Thoracic aorta (tissue), 2 donors: ENCODE measurements at places on chromosomes 4 and X. TPM values are rescaled to one million over a fixed set of nuclear protein-coding genes. Genes with fewer than 3 reads are reported as not detected.

DNA sequence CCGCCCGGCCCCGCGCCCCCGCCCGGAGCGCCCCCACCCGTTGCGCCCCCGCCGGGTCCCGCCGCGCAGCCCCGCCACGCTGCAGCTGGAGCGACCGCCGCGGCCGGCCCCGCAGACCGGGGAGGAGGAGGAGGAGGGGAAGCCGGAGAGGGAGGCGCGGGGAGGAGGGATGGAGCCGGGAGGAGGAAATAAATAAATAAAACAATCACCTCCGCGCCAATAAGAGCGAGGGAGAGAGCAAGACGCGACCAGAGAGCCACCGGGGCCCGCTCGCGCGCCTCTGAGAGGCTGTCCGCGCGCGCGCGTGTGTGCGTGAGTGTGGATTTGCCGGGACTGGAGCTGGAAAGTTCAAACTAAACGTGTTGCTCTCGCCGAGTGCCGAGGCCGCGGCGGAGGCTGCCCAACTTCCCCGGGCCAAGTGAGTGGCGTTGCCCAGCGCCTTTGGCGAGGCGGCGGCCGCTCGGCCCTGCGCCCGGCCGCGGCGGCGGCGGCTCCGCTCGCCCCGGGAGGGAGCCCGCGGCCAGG lies 2184.4 kb upstream of the TENM3 start:
- H3K27ac ChIP-seq: no peak overlapping the region
- H3K36me3 ChIP-seq: no peaks in the 10 kb centered on the region
- no peaks in the 10 kb centered on the region for H3K27me3 ChIP-seq
- no peak for DNase-seq

DNA sequence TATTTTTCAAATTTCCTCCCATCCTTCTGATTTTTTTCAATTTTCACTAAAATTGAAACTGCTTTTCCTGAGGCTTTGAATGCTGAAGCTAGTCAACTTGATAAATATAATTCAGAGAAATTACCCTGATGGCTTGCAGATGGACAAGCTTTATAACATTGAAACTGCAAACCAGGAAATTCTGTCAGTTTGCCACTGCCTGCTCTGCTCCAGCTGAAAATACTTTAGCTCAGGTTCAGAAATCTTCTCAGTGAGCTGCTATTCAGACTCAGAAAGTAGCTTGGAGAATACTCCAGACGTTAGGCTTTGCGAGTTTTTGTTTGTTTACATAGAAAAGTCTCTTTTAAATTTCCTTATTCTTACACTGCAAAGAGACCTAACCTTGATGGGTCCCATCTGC lies 1574.7 kb downstream of the STIM2 start:
- H3K36me3 ChIP-seq: no peaks in the 10 kb centered on the region
- no peak overlapping the region for H3K4me3 ChIP-seq
- no peaks in the 10 kb centered on the region for H3K4me1 ChIP-seq
- no peak for DNase-seq

- H3K27ac ChIP-seq: no peak overlapping the region
- no peaks in the 10 kb centered on the region for H3K4me1 ChIP-seq
- no peak overlapping the region for H3K4me3 ChIP-seq
- no peak for DNase-seq
- no peaks in the 10 kb centered on the region for H3K36me3 ChIP-seq
These were observed 179.1 kb downstream of the GC start for GRCh38 chr4:71604785-71605184.

DNA sequence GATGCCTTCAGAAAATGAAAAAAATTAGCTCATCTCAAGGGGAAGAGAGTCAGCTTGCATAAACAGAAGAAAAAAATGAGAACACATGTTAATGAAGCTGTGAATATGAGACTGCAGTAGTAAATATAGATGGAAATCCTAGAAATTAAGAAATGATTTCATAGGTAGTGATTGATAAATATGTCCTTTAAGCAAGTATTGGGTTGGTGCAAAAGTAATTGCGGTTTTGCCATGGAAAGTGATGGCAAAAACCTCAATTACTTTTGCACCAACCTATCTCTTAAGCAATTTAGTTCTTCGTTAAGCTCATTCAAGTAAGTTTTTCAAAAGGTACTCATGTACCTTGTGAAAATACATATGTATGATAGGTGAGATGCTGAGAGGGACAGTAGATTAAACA lies 400.9 kb downstream of the SH2D1A start:
- H3K36me3 ChIP-seq: no peaks in the 10 kb centered on the region
- no peak overlapping the region for H3K27ac ChIP-seq
- H3K4me3 ChIP-seq: no peak overlapping the region
- H3K27me3 ChIP-seq: no peaks in the 10 kb centered on the region

- no peak for DNase-seq
- H3K4me1 ChIP-seq: no peaks in the 10 kb centered on the region
- H3K27me3 ChIP-seq: no peaks in the 10 kb centered on the region
- no peak overlapping the region for H3K27ac ChIP-seq
These were observed 38.7 kb downstream of the CCSER1 start for GRCh38 chr4:90165883-90166282.

- no peaks in the 10 kb centered on the region for H3K4me1 ChIP-seq
- no peaks in the 10 kb centered on the region for H3K27me3 ChIP-seq
These were observed 40.2 kb upstream of the HS3ST1 start for GRCh38 chr4:11468901-11469300.

GRCh38 chrX:11381464-11381863 lies 88.3 kb downstream of the AMELX start:
- H3K36me3 ChIP-seq: no peaks in the 10 kb centered on the region
- no peak overlapping the region for H3K4me3 ChIP-seq
- H3K27ac ChIP-seq: peak overlapping the region; percentile 81
- DNase-seq: no peak
- no peaks in the 10 kb centered on the region for H3K27me3 ChIP-seq

- H3K36me3 ChIP-seq: no peaks in the 10 kb centered on the region
- no peaks in the 10 kb centered on the region for H3K27me3 ChIP-seq
- no peak overlapping the region for H3K27ac ChIP-seq
- no peak for DNase-seq
These were observed 298.5 kb upstream of the BMP3 start for GRCh38 chr4:80732010-80732409.

DNA sequence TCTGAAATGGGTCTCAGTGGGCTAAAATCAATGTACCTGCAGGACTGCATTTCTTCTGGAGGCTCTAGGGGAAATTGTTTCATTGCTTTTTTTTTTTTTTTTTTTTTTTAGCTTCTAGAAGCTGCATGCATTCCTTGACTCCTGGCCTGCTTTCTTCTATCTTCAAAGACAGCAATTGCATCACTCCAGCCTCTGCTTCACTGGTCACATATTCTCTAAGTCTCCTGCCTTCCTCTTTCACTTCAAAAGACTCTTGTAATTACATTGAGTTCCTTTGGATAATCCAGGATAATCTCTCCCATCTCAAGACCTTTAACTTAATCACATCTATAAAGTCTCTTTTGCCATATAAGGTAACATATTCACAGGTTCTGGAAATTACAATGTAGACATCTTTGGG lies 11.3 kb upstream of the PCYT1B start:
- no peaks in the 10 kb centered on the region for H3K36me3 ChIP-seq
- H3K27ac ChIP-seq: no peak overlapping the region
- H3K4me1 ChIP-seq: no peaks in the 10 kb centered on the region
- no peak for DNase-seq

DNA sequence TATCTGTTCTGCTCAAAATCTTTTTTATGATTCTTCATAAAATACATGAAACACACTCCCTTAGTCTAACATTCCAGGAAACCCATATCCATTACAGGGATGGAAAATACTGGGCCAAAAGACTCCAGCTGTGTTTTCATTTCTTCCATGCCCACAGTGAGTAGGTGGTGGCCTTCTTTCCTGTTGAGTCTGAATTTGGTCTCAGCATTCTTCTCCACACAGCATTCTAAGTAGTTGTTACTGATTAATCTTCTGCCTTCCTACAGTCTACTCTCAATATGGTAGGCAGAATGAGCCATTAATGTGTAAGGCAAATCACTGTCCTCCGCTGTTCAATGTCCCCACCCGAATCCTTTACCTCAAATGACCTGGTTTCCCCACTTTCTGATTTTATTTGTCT lies 370.6 kb upstream of the RPS6KA3 start:
- no peaks in the 10 kb centered on the region for H3K4me1 ChIP-seq
- no peak overlapping the region for H3K27ac ChIP-seq
- no peak overlapping the region for H3K4me3 ChIP-seq
- no peaks in the 10 kb centered on the region for H3K27me3 ChIP-seq

DNA sequence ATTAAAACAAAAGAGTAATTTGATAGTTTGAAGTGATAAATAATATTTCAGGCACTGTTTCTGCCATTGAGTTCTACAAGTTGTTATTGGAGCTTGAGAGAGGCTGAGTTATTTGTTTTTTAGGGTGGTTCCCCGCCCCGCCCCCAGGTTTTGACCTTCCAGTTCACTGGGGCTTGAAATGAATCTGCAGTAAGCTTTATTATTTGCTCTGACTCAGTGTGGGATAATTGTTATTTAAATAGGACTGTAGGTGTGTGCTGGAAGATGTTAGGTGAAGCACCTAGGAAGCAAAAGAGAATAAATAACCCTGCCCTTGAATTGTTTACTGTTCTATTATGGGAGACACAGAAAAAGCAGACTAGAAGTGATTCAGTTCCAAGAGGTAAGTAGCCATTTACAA lies 81.2 kb upstream of the KCNIP4 start:
- H3K27me3 ChIP-seq: no peaks in the 10 kb centered on the region
- H3K27ac ChIP-seq: no peak overlapping the region
- no peaks in the 10 kb centered on the region for H3K4me1 ChIP-seq
- DNase-seq: no peak
- no peak overlapping the region for H3K4me3 ChIP-seq

DNA sequence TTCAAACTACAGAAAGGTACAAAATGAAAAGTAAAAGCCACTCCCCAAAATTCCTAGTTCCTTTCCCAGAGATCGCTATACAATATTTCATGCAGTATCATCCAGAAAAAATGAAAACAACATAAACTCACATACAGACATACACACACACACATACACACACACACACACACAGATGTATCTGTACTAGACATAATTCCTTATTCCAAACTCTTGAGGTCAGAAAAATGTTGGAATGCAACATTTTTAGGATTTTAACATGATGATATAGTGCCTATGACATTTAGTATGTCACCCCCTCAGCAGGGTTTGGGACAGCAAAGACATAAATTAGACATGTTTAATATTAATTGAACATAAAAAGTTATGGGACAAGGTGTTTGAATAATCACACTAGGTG lies 73.4 kb upstream of the LHFPL1 start:
- no peak overlapping the region for H3K4me3 ChIP-seq
- H3K4me1 ChIP-seq: no peaks in the 10 kb centered on the region
- H3K27me3 ChIP-seq: no peaks in the 10 kb centered on the region
- H3K27ac ChIP-seq: no peak overlapping the region

DNA sequence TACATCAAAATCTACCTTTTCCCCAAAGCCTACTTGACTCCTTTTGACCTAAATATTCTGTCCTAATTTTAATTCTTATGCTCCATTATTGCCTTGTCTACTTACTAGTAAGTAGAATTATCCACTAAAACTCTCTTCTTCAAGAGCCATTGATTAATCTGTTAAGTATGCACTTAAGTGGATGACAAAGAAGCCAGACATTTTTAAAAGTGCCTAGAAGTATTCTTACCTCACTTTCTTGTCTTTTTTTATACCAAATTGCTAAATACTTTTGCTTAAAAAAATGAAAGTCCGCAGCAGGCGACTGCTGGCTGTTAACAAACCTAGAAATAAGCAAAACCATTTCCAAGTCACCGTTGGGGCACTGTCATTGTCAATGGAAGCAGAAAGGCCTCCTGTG lies 20.1 kb upstream of the FRMPD4 start:
- no peak for DNase-seq
- H3K4me1 ChIP-seq: no peaks in the 10 kb centered on the region
- no peak overlapping the region for H3K27ac ChIP-seq
- no peaks in the 10 kb centered on the region for H3K36me3 ChIP-seq
- no peak overlapping the region for H3K4me3 ChIP-seq
- no peaks in the 10 kb centered on the region for H3K27me3 ChIP-seq

GRCh38 chrX:65576160-65576559 lies 41.6 kb upstream of the LAS1L start:
- no peak for DNase-seq
- H3K36me3 ChIP-seq: no peaks in the 10 kb centered on the region
- H3K27me3 ChIP-seq: no peaks in the 10 kb centered on the region
- H3K4me1 ChIP-seq: no peaks in the 10 kb centered on the region
- H3K27ac ChIP-seq: no peak overlapping the region

DNA sequence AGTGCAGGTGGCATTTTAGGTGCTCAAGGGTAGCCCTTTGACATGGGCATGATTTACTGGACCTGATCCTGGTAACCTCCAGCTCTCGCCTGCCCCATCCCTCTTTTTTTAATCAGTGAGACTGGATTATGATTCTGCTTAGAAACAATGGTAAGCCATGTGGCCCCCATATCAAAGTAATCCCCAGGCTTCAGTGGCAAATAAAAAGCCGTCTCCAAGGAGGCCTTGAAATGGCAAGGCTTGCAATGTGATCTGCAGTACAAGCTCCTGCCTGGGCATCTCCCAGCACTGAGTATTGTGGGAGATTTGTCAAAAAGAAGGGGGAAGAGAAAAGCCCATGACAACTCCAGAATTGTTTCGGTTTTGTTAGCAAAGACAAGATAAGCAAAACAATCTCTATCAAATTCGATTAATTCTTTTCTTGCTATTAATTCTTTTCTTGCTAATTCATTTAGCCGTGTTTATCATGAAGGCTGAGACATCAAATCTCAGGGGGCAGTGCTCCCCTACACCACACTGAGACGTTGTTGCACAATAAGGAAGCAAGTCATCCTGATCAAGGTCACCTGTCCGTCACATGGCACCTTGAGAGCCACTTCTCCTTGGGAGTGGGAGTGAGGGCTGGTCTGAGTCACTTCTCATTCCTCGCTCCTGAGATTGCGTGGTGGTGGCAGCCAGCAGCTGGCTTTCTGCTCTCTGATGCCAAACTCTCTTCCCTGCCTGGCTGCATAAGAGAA lies 312.7 kb upstream of the GATB start:
- H3K36me3 ChIP-seq: no peaks in the 10 kb centered on the region
- no peak overlapping the region for H3K27ac ChIP-seq
- no peaks in the 10 kb centered on the region for H3K27me3 ChIP-seq

The PNCK gene
- 3.2 TPM for total RNA-seq

The CD38 gene
- total RNA-seq: 3.2 TPM

The MAGEA11 gene
- total RNA-seq: not detected

The PRR32 gene
- not detected for total RNA-seq

The SLC9B1 gene
- total RNA-seq: not detected

The MTTP gene
- total RNA-seq: not detected

The HS3ST1 gene
- 1.1 TPM for total RNA-seq

The GUCY1B1 gene
- total RNA-seq: 32.7 TPM

The PF4V1 gene
- total RNA-seq: not detected
